ENCODE measurements at places on chromosomes 4 and X.

- DNase-seq: no peak
Observed at GRCh38 chr4:11746734-11747133, 318.0 kb upstream of the HS3ST1 start.

GRCh38 chr4:77415689-77416088, 189.9 kb upstream of the CXCL13 start:
- no peak for DNase-seq

- DNase-seq: no peak
Observed at GRCh38 chr4:103415801-103416200, 217.7 kb upstream of the CENPE start.

DNA sequence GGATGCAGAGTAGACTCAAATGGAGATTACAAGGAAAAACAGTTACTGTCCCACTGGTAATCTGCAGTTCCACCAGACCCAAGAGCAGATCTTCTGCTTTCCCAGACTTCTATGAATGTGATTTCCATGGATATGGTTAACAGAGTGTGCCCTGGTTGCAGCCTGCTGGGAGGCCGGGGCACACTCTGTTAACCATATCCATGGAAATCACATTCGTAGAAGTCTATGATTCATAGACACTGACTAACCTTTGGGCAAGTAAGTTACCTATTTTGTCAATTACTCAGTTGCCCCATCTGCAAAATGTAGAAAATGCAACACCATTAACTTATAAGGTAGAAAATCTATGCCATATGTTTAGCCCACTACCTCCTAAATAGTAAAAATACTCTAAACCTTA, 443.1 kb upstream of the PITX2 start:
- DNase-seq: no peak

DNA sequence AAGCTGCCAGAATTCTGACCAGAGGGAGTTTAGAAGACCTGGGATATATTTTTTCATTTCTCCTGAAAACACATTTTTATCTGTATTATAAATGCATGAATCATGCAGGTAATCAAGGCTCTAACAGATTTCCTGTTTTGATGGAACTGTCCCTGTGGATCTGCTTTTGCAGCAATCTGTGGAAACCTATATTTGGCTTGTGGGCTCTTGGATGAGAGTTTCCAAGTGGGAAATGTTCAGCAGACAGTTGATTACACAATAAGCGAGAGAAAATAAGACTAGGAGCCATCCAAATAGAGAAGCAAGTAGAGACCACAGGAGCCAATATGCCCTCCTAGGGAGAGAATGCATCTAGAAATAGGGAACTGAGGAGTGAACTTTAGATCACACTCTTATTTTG, 105.0 kb downstream of the NDST3 start:
- no peak for DNase-seq

Data from stimulated activated CD4-positive, alpha-beta T cell treated with anti-CD3 and anti-CD28 coated beads, Interleukin-15, amount 100 ng/mL, for 48 hours (primary cell).